ENCODE measurements at places on chromosomes 4 and X. TPM values are rescaled to one million over a fixed set of nuclear protein-coding genes. Genes with fewer than 3 reads are reported as not detected.

- no peak for DNase-seq
Observed at GRCh38 chrX:112662559-112663427, 16.9 kb downstream of the LHFPL1 start.

GRCh38 chr4:575281-576141, 584 bp downstream of the TMEM271 start:
- peak; percentile 73 for DNase-seq

Gene PSAPL1
- not detected for polyA plus RNA-seq

- no peak for DNase-seq
Observed at GRCh38 chr4:121140716-121141460, 23.2 kb downstream of the TNIP3 start.

Gene ERCC6L
- polyA plus RNA-seq = 4.9 TPM

DNA sequence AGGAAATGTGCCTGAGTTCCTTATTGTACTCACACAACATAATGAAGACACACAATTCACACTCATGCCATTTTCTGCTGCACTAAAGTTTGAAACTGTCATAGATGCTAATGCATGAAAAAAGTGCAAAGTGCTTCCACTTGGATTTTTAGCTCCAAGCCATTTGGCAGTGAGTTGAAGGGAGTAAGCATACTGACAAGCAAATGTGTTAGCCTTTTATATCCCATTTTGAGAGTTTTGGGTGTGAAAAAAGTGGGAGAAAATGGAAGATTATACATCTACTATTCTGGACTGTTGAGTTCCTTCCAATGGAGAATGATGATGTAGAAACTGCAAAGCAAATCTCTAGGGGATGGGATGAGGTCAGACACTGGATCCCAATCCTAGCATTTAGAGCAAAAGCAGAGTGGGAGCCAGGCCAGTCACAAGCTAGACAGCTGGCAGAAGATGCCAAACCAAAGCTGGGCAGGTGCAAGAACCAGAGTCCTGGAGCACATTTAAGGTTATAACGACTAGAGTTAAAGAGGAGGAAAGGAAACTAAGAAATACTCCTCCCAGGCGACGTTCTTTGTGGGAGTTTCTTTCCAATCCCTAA, 216.8 kb downstream of the FBXO8 start:
- DNase-seq = no peak

DNA sequence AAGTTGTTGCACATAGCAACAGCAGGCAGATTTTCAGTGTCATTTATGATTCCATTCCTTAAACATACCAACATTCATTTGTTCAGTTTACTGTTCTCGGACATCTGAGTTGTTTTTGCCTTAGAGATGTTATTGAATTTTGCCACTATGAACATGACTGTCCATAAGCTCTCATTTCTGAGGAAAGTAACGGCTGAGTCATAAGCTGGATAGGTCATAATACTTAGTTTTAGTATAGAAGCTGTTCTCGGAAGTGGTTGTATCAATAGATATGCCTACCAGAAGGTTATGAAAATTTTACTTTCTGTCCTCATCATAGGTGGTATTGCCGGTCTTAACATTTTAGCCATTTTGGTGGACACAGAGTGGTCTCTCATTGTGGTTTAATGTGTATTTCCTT, 157.1 kb upstream of the CLNK start:
- no peak for DNase-seq

Gene TRPC3
- polyA plus RNA-seq = 1.0 TPM

Gene PLRG1
- 117 TPM for polyA plus RNA-seq

Gene MAGEB6
- not detected for polyA plus RNA-seq

Data from renal cortex interstitium (tissue), 15 donors.